ENCODE measurements at places on chromosomes 7 and 10.

DNA sequence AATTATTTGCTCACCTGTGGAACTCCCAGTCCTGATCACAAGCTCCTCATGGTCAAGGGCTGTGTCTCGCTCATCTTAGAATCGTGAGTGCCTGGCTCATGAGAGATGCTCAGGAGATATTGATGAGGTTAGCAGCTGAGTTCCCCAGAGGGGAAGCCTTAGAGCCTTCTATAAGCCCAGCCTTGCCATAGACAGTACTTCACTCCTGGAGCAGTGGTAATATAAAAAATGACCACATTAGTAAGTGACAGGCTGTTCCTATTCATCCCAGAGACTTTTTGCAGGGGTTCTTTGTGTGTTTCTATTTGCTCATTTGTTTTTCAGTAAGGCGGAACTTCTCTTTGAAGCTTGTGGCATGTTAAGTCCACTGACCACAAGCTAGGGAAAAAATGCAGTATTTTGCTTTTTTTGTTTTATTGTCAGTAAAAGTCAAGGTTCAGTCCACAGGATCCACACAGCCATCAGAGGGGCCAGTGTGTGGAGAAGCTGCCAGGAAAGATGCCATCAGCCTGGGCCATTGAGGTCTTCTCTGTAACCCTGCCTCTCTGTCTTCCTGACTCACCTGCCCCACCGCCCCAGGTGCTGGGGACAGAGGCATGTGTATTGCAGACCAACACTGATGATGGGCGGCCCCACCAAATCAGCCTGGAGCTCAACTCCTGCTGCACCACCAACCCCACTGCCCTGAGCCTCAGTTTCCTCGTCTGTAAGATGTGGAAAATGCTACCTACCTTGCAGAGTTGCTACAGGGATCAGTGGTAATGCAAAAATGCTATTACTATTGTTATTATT is 36.4 kb upstream of the JCAD start:
- DNase-seq = no peak

DNA sequence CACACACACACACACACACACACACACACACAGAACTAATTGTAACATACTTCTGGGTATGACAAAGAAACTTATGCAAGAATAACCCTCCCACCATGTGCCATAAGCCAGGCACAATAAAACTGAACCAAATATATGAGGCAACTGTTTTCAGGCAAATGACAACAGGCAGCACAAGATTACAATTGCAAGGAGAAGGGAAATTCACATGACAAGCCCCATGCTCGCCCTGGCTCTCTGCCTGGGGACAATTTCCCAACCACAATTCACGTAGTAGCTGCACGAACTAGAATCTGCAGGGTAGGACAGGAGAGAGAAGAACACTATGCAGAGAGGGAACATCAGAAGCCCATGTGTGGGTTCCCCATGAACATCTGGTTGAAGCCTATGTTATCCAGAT is 143.3 kb downstream of the CALN1 start:
- no peak for DNase-seq

- peak; percentile 9 for DNase-seq
Observed at GRCh38 chr7:127652333-127653248, 597 bp downstream of the SND1 start.

GRCh38 chr7:36232971-36233550 is 80.0 kb downstream of the EEPD1 start:
- DNase-seq = no peak

GRCh38 chr7:29099896-29100847 is 46.2 kb downstream of the CPVL start:
- DNase-seq = no peak

GRCh38 chr7:80542398-80542797 is 30.5 kb upstream of the GNAT3 start:
- DNase-seq = no peak

DNA sequence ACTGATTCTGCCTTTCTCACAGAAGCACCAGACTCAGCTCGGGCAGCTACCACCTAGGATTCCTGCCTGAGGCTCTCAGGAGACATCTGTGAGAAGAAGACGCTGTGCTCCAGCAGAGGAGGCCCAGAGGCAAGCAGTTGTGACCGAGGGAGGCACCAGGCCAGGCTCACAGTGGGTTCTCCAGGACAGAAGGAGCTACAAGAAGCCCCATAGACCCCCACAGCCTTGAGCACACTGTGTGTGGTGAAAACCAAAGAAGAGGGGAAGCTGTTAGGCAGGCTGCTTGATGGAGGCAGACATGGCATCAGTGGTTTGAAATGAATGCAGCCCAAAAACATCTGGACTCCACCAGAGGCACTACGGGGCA is 198.8 kb downstream of the GRID1 start:
- DNase-seq = no peak

GRCh38 chr7:45159296-45159695 is 1.7 kb downstream of the RAMP3 start:
- DNase-seq = no peak

- no peak for DNase-seq
Observed at GRCh38 chr7:69526570-69526969, 71.7 kb upstream of the AUTS2 start.

- DNase-seq = no peak
Observed at GRCh38 chr7:80128918-80129317, 5.7 kb upstream of the GNAI1 start.

GRCh38 chr7:53603461-53603860 is 568.0 kb downstream of the POM121L12 start:
- DNase-seq = no peak

GRCh38 chr10:123240776-123241175 is 86.6 kb downstream of the BUB3 start:
- no peak for DNase-seq

- DNase-seq = no peak
Observed at GRCh38 chr7:80309971-80310549, 175.4 kb downstream of the GNAI1 start.

- no peak for DNase-seq
Observed at GRCh38 chr7:55571511-55572377, 558 bp downstream of the VOPP1 start.

DNA sequence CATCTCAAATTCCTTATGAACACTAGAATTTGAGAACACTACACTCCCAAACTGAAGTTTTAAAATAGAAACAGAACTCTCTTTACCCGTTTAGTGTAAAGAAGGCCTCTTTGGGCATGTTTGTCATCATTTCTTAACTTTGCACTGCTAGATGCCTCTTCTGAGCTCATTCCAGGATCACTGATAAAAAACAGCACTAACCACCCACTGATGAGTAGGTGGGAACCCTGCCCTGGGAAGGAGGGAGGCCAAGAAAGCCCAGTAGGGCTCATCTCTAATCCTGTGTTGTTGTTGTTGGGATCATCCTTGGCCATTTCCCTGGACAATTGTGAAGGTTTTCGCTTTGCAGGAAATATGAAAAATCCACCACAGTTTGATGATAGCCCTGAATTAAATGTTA is 68.2 kb downstream of the CUBN start:
- DNase-seq = no peak

DNA sequence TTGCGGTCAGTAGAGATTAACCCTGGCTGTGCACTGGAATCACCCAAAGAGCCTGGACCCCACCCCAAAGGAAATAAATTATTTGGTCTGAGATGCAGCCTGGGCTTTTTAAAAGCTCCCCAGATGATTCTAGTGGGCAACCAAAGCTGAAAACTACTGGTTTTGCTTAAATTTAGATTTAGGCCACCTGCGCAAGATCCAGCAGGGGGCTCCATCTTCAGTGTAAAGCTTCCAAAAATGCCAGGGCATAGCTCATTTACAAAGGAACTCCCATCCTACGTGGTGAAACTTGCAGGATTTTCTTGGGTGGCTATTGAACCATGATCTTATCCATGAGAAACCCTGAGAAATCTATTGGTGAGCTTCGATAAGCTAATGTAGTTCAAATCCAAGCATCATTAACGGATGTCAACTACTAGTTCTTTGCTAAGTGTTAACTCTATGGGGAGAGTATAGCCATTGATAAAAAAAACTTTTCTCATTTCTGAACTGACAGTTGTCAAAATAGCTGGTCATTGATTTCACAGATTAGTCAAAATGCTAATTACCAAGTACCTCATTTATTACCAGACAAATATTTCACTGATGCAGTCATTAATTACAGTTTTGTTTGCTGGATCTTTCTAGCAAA is 315.3 kb downstream of the LHFPL3 start:
- no peak for DNase-seq

DNA sequence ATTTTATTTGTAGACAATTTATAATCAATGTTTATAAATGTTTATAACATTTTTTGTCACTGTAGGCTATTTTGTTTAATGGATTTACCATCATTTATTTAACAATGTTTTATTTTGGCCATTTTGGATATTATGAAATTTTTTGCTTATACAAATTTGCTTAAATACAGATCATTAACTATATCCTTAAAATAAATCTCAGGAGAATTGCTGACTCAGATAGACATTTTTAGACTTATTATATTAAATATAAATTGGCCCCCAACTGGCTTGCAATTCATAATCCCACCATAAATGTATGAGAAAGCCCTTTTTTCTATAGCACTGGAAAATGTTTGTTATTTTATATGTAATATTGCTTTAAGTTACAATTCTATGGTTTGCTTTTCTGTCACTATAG is 3.8 kb upstream of the CLRN3 start:
- DNase-seq = no peak

GRCh38 chr10:68163735-68164134 is 54.4 kb downstream of the MYPN start:
- no peak for DNase-seq

GRCh38 chr7:67855322-67855721 is 858.7 kb downstream of the TYW1 start:
- DNase-seq = no peak

- peak; percentile 10 for DNase-seq
Observed at GRCh38 chr7:96837593-96837992, 127.9 kb upstream of the SEM1 start.

- no peak for DNase-seq
Observed at GRCh38 chr7:101172005-101172853, 6.9 kb upstream of the VGF start.

GRCh38 chr10:132868995-132869394 is 73.4 kb downstream of the CFAP46 start:
- DNase-seq = no peak

Data from GM12891 (cell line).